Right hindlimb (tissue), 1 donor: ENCODE measurements at places on chromosomes 3 and 15.

- DNase-seq, result no peak
Measured at GRCh38 chr15:73979636-73980035, 12.5 kb downstream of the STOML1 start.

- no peak for DNase-seq
Measured at GRCh38 chr3:8464668-8465067, 37.0 kb upstream of the LMCD1 start.

GRCh38 chr3:127214975-127215374 lies 22.0 kb downstream of the PRR23E start:
- no peak for DNase-seq

GRCh38 chr3:55935241-55935640 lies 448.1 kb upstream of the WNT5A start:
- no peak for DNase-seq

GRCh38 chr15:74326746-74327145 lies 40.7 kb downstream of the CYP11A1 start:
- DNase-seq, result peak; percentile 84

GRCh38 chr15:74626752-74627692 lies 11.4 kb downstream of the CLK3 start:
- peak; percentile 14 for DNase-seq
